Suprapubic skin (tissue), 4 donors: ENCODE measurements at places on chromosomes 12 and 14.

- DNase-seq = no peak
- no peaks in the 10 kb centered on the region for H3K36me3 ChIP-seq
- no peaks in the 10 kb centered on the region for H3K27me3 ChIP-seq
- H3K27ac ChIP-seq = no peak overlapping the region
- H3K4me3 ChIP-seq = no peak overlapping the region
- no peaks in the 10 kb centered on the region for H3K4me1 ChIP-seq
Observed at GRCh38 chr12:39173726-39174125, 268.3 kb upstream of the CPNE8 start.

DNA sequence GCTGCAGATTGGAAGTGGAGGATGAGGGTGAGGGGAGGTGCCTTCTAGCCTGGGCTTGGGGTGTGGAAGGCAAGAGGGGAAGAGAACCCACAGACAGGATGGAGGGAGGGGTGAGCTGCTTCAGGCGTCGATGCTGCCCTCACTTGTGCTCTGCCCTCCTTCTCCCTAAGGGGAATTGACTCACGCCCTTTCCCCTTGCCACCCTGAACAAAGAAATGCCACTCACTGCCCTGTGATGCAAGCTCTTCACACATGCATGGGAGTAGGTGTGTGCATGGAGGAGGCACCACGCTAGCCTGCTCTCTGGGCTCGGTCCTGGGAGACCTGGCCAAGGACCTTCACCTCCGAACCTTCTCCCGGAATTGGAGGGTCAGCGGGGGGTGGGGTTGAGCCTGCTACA is 35.7 kb upstream of the PRMT8 start:
- peaks cover 40% of the 10 kb centered on the region for H3K27me3 ChIP-seq
- peaks cover 10% of the 10 kb centered on the region for H3K4me1 ChIP-seq
- no peak overlapping the region for H3K27ac ChIP-seq

- H3K27me3 ChIP-seq = no peaks in the 10 kb centered on the region
- H3K27ac ChIP-seq = no peak overlapping the region
- H3K4me1 ChIP-seq = no peaks in the 10 kb centered on the region
- H3K4me3 ChIP-seq = no peak overlapping the region
Observed at GRCh38 chr12:31877884-31878283, 81.3 kb upstream of the RESF1 start.

DNA sequence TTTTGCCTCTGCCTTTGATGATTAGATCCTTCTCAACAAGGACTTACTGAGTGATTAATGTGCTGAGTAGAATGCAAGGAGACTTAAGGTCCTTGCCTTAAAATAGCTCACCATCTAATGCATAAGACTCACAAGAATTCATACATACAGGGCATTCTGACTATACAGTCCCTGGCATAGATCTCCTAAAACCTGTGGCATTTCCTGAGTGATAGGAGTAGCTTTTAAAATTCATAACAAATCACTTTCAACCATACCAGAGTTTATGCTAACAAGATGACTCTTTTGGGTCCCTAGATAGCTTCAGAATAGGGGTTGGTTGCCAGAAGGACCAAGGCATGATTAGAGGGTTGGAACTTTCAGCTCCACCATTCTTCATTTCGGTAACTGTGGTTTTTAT is 48.8 kb downstream of the STXBP6 start:
- no peak overlapping the region for H3K4me3 ChIP-seq
- no peak for DNase-seq
- H3K4me1 ChIP-seq = peaks cover 9% of the 10 kb centered on the region
- H3K36me3 ChIP-seq = no peaks in the 10 kb centered on the region
- peak overlapping the region; percentile 18 for H3K27ac ChIP-seq

GRCh38 chr12:92570056-92570753 is 132.6 kb upstream of the PLEKHG7 start:
- peaks cover 17% of the 10 kb centered on the region for H3K4me1 ChIP-seq
- DNase-seq = no peak
- no peaks in the 10 kb centered on the region for H3K27me3 ChIP-seq
